ENCODE measurements at places on chromosomes 12 and 14.

- no peak for DNase-seq
Observed at GRCh38 chr14:89024691-89025090, 200.2 kb downstream of the TTC8 start.

- no peak for DNase-seq
Observed at GRCh38 chr14:85391892-85392291, 138.1 kb upstream of the FLRT2 start.

DNA sequence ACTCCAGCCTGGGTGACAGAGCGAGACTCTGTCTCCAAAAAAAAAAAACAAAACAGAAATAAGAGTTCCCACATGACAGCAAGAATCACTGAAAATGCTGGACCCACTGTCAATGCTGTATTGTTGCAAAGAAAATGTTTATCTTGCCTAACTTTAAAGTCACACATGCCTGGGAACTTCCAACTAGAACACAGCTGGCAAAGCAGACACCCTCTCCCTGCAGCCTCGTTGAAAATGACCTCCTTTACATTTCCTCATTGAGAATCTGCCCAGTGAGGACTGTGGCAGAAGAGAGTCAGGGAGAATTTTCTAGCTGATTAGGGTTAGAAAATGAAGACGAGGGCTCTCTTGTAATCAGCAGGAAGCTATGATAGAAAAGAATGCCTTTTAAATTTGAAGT, 42.8 kb upstream of the TCL1A start:
- no peak for DNase-seq

DNA sequence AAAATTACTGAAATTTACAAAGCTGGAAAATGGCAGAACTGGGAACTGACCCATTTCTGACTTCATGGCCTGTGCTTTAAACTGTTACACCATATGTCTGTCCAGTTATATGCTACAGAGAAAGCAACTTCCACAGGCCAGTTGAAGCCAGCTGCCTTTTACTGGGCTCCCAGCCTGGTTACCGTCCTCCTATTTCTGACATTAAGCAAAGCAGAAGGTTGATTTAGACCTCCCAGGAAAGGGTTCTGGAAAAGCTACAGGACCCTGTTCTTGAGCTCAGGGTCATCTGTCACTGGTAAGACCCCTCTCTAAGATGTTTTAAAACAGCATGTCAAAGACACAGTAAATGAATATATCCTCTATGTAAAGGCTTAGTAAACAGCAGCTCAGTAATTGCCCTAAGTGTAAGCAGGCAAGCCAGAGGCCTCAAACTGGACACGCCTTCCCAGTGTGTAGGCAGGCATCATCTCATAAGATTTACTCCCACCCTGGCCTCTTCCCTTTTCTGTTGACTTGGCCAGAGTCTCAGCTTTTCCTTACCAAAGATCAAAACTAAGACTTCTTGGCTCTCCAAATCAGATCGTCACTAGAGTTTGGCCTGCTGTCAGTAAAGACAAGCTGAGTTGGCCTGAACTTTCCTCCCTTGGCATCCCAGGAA, 55.4 kb upstream of the RNU6-8 start:
- DNase-seq, result no peak

GRCh38 chr14:104019806-104020205, 65.7 kb upstream of the ASPG start:
- DNase-seq, result no peak

GRCh38 chr12:52126605-52127578, 47.4 kb downstream of the SMIM41 start:
- no peak for DNase-seq

- DNase-seq, result no peak
Observed at GRCh38 chr12:114668886-114669288, 15.1 kb downstream of the TBX3 start.

Measured in brain pericyte (primary cell).